Hair follicle dermal papilla cell (primary cell): ENCODE measurements at places on chromosomes 12 and 14. TPM values are rescaled to one million over a fixed set of nuclear protein-coding genes. Genes with fewer than 3 reads are reported as not detected.

COX8C gene
- not detected in 2 replicates for total RNA-seq

BHLHE41 gene
- total RNA-seq: 8.6 and 9.4 TPM in 2 replicates

SLC17A8 gene
- not detected in 2 replicates for total RNA-seq

FGF6 gene
- not detected in 2 replicates for total RNA-seq

CDCA3 gene
- total RNA-seq: 1.5 and 3.3 TPM in 2 replicates

GOLT1B gene
- total RNA-seq: 70.6 and 80.4 TPM in 2 replicates

NID2 gene
- total RNA-seq: 214 and 291 TPM in 2 replicates

DPPA3 gene
- not detected in 2 replicates for total RNA-seq

MYF6 gene
- total RNA-seq: not detected in 2 replicates

CSRP2 gene
- total RNA-seq: 16.7 and 26.2 TPM in 2 replicates

DEPDC4 gene
- total RNA-seq: 0.49 TPM in 2 replicates

TMTC1 gene
- total RNA-seq: 35.5 and 44.1 TPM in 2 replicates

KRT73 gene
- total RNA-seq: not detected in 2 replicates

NFATC4 gene
- 285 and 343 TPM in 2 replicates for total RNA-seq

FAM186B gene
- 0.49 and 0.61 TPM in 2 replicates for total RNA-seq

PTCSC3 gene
- total RNA-seq: not detected in 2 replicates

LRRC43 gene
- 0.65 and 3.2 TPM in 2 replicates for total RNA-seq

SCN8A gene
- total RNA-seq: 37.4 and 50.6 TPM in 2 replicates

CDK2 gene
- total RNA-seq: 14.1 and 17.7 TPM in 2 replicates

IAPP gene
- not detected in 2 replicates for total RNA-seq

OTUB2 gene
- 1.9 and 2.2 TPM in 2 replicates for total RNA-seq

POTEG gene
- not detected in 2 replicates for total RNA-seq

SDR9C7 gene
- not detected in 2 replicates for total RNA-seq

CLEC2A gene
- total RNA-seq: not detected in 2 replicates

C3AR1 gene
- 0.16 TPM in 1 of 2 replicates, not detected in the other for total RNA-seq

JKAMP gene
- total RNA-seq: 77.4 and 82.3 TPM in 2 replicates

NRXN3 gene
- total RNA-seq: 0.32 and 0.49 TPM in 2 replicates

KRT86 gene
- under 0.01 TPM in 1 of 2 replicates, not detected in the other for total RNA-seq

MDGA2 gene
- not detected in 2 replicates for total RNA-seq

MIP gene
- total RNA-seq: 0.32 TPM in 1 of 2 replicates, not detected in the other

RASSF9 gene
- 2.3 and 3.2 TPM in 2 replicates for total RNA-seq

SERPINA9 gene
- not detected in 2 replicates for total RNA-seq

KRT83 gene
- not detected in 2 replicates for total RNA-seq

SLCO1B3 gene
- not detected in 2 replicates for total RNA-seq

KRT85 gene
- not detected in 2 replicates for total RNA-seq

MDM1 gene
- total RNA-seq: 9.1 and 14.4 TPM in 2 replicates

LRFN5 gene
- 0.16 TPM in 1 of 2 replicates, not detected in the other for total RNA-seq

DENR gene
- 29.4 and 36.8 TPM in 2 replicates for total RNA-seq

PCED1B gene
- 0.97 and 1.3 TPM in 2 replicates for total RNA-seq

FAIM2 gene
- total RNA-seq: 0.97 and 1.5 TPM in 2 replicates

INHBC gene
- total RNA-seq: not detected in 2 replicates

VWF gene
- 0.24 and 0.81 TPM in 2 replicates for total RNA-seq

RIMBP2 gene
- total RNA-seq: under 0.01 and 0.16 TPM in 2 replicates

ABCD4 gene
- total RNA-seq: 31.3 and 36.8 TPM in 2 replicates

CFAP54 gene
- 2.4 and 3.4 TPM in 2 replicates for total RNA-seq

CD69 gene
- total RNA-seq: not detected in 2 replicates

SERPINA1 gene
- total RNA-seq: 0.36 TPM in 1 of 2 replicates, not detected in the other

AMDHD1 gene
- under 0.01 TPM in 1 of 2 replicates, not detected in the other for total RNA-seq

TAS2R8 gene
- 0.12 TPM in 1 of 2 replicates, not detected in the other for total RNA-seq

TMPRSS12 gene
- total RNA-seq: not detected in 2 replicates

C12orf56 gene
- total RNA-seq: 0.12 and 0.49 TPM in 2 replicates
